ENCODE measurements at places on chromosomes 16 and 17.

- no peak overlapping the region for H3K4me3 ChIP-seq
- H3K36me3 ChIP-seq, result no peaks in the 10 kb centered on the region
- H3K27me3 ChIP-seq, result no peaks in the 10 kb centered on the region
- H3K27ac ChIP-seq, result peak overlapping the region; percentile 23
- peaks cover 5% of the 10 kb centered on the region for H3K4me1 ChIP-seq
Measured at GRCh38 chr16:31268033-31268365, 8.2 kb downstream of the ITGAM start.

DNA sequence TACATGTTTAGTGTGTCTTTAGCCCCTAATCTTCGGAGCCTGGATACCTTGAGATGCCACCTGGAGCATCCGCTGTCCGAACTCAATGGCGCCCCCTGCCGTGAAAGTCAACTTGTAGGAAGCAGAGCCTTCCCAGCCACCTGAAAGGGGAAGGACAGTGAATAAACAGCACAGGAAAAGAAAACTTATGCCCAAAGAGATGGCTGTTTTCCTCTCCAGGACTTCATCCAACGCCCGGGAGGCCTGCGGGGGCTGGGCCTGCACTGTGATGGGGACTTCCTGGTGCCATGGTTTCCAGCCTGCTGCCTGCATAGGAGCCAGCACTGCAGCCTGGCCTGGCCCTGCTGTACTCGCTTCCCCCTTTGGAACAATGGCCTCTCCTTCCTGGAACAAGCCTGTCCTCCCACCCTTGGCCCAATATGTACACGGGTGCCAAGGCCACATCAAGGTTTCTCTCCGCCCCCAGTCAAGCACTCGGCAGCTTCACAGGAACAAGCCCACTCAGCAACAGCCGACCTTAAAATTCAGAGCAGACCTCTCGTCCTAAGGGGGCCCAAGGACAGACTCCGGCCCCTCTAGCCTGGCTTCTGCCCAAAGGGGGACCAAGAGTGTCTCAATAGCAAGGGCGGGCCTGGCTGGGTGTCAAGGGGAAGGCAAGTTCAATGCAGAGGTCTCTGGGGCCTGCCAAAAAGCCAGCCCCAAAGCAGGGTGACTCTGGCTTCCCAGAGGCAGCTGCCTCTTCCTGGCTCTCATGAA, 4.5 kb upstream of the UNC13D start:
- peaks cover 42% of the 10 kb centered on the region for H3K4me1 ChIP-seq
- no peaks in the 10 kb centered on the region for H3K27me3 ChIP-seq

DNA sequence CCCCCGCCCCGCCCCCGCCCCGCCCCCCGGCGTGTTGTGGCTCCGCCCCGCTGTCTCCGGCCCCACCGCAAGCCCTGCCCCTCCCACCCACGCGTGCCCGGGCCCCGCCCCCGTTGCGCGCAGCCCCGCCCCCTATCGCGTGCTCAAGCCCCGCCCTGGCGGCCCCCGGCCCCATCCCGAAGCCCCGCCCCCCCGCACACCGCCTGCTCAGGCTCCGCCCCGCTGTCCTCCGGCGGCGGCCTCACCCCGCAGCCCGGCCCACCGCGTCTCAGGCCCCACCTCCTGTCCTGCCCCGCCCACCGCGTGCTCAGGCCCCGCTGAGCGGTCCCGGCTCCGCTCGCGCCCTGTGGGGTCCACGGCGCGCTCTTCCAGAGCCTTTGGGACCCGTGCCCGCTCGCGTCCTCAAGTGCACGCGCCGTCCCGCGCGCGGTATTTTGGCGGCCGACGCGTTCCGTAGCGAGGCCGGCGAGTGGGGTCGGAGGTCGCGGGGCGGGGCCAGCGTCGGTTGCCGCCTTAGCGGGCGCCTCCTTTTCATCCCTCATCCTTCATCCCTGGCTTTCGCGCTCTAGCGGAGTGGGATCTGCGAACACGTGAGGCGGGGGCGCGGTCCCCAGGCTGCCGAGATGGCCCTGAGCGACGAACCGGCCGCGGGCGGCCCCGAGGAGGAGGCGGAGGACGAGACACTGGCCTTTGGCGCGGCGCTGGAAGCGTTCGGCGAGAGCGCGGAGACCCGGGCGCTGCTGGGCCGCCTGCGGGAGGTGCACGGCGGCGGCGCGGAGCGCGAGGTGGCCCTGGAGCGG, at the start of gene TBCD:
Gene TBCD (plus strand): TSS at position 495 of the 800 bp plus-strand sequence. CDS start 129 bp downstream, at position 624.
- H3K27ac ChIP-seq, result peak within 1 kb of the TSS; percentile 65
- DNase-seq, result peak; percentile 89
- H3K4me3 ChIP-seq, result peak within 1 kb of the TSS; percentile 79
- H3K27me3 ChIP-seq, result no peaks in the 10 kb centered on the region

DNA sequence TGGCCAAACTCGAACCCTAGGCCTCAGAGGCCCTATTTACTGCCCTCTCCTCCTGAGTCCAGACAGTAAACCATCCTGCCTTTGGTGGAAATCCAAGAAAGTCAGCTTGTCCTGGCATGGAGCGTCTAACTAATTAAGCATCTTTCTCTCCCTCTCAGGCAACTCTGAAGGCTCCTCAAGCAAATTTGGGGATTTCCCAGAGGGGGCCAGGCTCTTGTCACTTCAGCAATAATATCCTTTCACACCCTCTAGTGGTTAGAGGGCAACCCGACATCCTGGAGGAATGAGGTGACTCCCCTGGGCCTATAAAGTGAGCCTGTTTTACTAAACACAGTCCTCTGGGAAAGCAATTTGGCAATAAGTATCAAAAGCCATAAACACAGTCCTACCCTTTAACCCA, 60.4 kb downstream of the NOG start:
- DNase-seq, result peak; percentile 21
- peak overlapping the region; percentile 75 for H3K27ac ChIP-seq
- H3K27me3 ChIP-seq, result no peaks in the 10 kb centered on the region
- no peak overlapping the region for H3K4me3 ChIP-seq

DNA sequence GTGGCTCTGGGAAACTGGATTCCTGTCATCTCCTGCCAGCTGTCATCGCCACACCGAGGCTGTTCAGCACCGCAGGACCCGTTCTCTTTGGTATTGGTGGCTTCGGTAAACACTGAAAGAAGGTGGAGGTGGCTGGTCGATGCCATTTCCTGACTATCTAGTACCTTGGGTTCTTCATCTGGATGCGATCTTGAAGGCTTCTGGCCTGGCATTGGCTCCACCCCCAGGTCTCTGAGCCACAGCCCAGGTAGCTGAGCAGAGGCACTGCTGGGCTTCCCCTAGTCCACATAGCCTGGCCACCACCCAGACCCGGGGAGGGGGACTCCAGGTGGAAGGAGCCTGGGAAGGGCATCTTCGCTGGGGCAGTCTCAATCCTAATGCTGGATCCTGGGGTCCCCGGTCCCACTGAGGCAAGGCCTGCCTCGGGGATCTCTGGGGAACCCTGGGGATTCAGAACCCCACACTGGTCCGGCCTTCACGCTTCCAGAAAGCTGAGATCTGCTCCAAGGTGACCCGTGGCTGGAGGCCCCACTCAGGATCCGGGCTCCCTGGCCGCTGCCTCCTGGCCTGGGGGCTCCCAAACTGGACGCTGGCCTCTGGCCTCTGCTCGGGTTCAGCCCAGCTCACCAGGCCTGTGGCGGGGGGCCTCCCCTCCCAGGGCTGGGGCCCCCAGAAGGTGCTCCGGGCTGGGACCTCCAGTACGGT, 1.8 kb downstream of the C16orf54 start:
- peaks cover 49% of the 10 kb centered on the region for H3K36me3 ChIP-seq
- H3K27me3 ChIP-seq, result peaks cover 1% of the 10 kb centered on the region
- DNase-seq, result no peak
- H3K4me3 ChIP-seq, result peak overlapping the region; percentile 96

DNA sequence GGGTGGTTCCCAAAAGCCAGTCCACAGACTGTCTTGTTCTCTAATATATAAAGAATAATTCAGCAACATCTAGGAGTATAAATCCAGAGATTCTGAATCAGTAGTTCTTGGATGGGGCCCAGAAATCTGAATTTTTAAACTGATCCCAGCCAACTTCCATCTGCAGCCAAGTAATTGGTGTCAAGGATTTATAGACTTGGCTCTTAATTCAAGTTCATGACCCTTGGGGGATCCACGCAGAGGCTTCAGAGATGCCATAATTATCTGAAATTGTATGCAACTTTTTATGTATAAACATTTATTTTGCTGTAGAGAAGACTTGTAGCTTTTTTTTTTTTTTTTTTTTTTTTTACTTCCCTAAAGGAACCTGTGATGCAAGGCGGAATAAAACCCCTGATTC, 60.6 kb downstream of the HLF start:
- H3K27ac ChIP-seq, result no peak overlapping the region
- peaks cover 8% of the 10 kb centered on the region for H3K36me3 ChIP-seq
- H3K27me3 ChIP-seq, result peaks cover 4% of the 10 kb centered on the region
- H3K4me3 ChIP-seq, result no peak overlapping the region
- DNase-seq, result no peak

DNA sequence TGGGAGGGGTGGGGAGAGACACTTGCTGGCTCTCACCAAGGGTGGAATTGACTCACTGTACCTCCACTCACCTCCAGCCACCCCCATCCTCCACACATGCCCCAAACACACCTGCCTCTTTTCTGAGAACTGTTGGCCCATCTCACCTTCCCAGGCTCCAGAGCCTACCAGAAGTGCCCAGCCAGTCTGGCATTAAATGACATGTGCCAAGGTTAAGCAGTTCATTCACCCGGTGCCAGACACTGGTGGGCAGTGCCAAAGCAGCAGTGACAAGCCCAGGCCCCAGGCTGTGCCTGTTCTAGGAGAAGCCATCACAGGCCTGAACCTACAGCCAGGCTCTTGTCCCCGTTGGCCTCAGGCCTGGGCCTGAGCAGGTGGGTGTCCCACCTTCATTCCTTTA, 11.2 kb downstream of the MVP start:
- H3K36me3 ChIP-seq, result no peaks in the 10 kb centered on the region
- peaks cover 36% of the 10 kb centered on the region for H3K4me1 ChIP-seq
- H3K27ac ChIP-seq, result peak overlapping the region; percentile 57
- H3K27me3 ChIP-seq, result no peaks in the 10 kb centered on the region

- no peak overlapping the region for H3K27ac ChIP-seq
- no peaks in the 10 kb centered on the region for H3K36me3 ChIP-seq
- no peak for DNase-seq
- H3K27me3 ChIP-seq, result no peaks in the 10 kb centered on the region
- H3K4me3 ChIP-seq, result no peak overlapping the region
Measured at GRCh38 chr16:46466239-46466638, 154.9 kb downstream of the SHCBP1 start.

Data from naive thymus-derived CD8-positive, alpha-beta T cell (primary cell).